ENCODE measurements at places on chromosomes 16 and 17.

DNA sequence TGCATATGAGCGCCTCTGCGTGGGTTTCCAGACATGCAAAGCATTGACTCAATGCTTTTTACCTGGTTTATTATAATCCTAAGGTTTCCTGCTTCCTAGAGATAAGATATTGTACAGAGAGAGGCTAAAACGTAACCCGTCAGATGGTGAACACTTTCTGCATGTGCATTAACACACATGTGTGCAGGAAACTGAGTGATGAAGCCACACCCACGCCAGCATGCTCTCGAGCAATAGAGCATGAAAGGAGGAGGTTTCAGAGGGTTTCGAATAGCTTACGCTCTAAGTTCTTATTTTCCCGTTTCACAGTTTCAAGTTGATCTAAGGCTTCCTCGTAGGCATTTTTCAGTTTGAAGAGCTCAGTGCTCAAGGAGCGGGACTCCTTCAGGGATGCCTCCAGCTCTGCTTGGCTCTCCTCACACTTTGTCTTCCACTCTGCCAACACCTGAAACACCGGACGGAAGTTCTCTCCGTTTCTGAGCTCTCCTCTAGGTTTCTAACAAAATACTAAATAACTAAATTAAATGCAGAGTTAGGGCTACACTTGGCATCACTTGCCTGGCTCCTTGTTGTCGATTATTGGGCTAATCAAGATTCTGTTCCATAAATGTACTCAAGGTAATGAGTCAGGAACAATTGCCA, 23.2 kb downstream of the MYH3 start:
- DNase-seq = no peak

GRCh38 chr17:44400226-44400847, 10.9 kb upstream of the ITGA2B start:
- DNase-seq = no peak

DNA sequence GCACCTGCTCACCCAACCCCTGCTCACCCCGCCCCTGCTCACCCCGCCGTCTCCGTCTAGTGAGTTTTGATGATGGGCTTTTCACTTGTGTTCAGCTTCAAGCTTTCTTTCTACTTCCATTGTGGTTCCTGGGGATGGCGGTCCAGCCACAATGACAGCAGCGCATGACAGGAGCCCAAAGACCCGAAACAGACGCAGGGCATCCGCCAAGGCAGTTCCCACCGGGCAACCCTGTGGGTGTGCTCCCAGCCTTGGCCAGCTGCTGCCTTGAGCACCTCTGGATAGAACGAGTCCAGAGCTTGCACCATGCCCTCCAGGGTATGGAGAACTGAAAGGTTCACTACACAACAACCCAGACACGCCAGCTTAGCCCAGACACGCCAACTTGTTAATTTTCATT, 92.9 kb upstream of the CHMP6 start:
- DNase-seq = no peak

DNA sequence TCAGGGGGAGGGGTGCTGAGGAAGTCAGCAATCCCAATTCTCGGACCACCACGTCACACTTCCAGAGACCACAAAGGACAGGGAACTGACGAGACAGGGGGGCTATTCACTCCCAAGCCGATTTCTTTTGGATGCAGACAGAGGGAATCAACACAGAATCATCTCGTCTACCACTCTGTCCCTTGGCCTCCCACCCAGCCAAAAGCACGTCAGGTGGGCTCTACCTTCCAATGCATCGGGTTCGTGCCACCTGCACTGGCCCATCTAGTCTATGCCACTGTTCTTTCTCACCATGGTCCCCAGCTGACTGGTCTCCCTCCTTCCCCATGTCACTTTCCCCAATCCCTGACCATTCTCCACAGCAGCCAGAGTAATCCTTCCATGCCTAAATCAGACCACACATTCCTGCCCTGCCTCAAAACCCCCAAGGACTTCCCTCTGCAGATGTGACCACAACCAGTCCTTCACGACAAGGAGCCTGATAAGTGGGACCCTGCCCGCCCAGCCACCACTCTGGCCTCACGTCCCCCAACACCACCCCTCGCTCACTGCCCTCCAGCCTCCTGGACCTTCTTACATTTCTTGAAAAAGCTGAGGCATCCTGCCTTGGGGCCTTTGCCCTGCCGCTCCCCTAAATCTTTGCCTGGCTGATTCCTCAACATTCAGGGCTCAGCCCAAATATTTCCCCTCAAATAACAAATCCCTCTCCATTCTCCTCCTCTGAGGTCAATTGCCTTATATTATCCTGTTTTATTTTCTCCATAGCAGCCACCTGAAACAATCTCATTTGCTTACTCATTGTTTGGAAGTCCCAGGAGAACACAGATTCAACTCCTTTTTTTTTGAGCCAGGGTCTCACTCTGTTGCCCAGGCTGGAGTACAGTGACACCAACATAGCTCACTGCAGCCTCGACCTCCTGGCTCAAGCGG, 70.4 kb downstream of the IL21R start:
- DNase-seq = no peak

DNA sequence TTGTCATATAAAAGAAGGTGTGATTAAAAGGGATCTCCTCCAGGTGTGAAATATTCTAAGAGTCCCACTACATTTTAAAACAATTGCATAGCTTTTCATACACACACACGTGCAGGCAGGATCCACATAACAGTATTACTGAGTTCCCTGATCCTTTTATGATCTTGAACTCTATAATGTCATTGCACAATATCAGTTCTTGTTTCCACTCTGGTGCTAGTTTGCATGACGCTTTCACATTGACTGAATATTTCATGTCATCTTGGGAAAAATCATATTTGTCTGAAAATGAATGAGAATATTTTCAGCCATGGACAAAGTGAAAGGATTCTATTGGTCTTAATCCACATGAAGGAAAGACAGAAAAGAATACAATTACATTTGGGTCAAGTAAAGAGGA, 703.8 kb downstream of the CDH8 start:
- DNase-seq = no peak

GRCh38 chr16:18789850-18790706, at the start of gene RPS15A:
Gene RPS15A, minus strand, starts transcription at chr16:18790334. Its CDS starts 1,221 bp downstream, at chr16:18789113.
- peak; percentile 95 for DNase-seq

- DNase-seq = no peak
Observed at GRCh38 chr17:66469890-66470289, 167.5 kb downstream of the PRKCA start.

DNA sequence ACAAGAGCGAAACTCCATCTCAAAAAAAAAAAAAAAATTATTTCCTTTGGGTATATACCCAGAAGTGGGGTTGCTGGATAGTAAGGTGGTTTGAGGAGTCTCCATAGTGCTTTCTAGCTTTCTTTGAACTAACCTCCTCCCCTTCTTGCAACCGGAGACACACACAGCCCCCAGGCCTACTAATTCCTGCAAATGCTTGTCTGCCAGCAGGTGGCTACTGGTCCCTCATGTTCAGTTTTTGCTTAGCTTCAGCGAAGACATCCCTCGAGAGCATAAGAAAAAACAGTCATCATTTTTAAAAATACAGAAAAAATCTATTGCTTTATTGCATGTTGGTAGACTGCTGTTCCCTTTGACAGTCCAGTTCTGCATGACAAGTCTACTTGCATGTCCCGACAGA, 439.0 kb downstream of the UTP18 start:
- no peak for DNase-seq

GRCh38 chr16:57153841-57154240, 32.0 kb downstream of the PSME3IP1 start:
- no peak for DNase-seq

GRCh38 chr17:66552371-66552770, 250.0 kb downstream of the PRKCA start:
- no peak for DNase-seq

GRCh38 chr16:30949650-30950515, 1.0 kb downstream of the ORAI3 start:
- DNase-seq = peak; percentile 73

GRCh38 chr16:4011940-4012629, 104.2 kb downstream of the ADCY9 start:
- no peak for DNase-seq

DNA sequence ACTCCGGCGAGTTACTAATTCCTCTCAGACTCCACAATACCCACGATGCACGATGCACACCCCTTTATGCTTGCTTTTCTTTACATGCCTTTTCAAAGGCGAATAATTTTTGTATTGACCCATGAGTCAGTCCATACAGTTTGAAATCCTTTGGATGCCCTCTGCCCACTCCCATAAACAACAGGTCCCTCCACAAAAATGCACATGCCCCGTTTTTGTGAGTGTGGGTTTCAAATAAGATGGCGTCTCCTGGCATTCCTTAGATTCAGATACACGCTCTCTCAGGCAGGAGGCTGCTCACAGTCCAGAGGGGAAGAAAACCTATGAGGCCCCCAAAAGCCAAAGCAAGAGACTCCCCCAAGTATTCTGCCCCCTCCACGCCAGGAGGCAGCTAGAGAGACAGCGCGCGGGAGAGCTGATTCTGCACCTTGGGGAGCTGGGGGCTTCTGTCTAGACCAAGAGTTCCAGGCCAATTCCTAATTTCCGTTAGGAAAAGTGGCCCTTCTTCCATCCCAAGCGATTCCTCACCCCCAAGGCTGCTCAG, 19.6 kb upstream of the HOXB9 start:
- no peak for DNase-seq

DNA sequence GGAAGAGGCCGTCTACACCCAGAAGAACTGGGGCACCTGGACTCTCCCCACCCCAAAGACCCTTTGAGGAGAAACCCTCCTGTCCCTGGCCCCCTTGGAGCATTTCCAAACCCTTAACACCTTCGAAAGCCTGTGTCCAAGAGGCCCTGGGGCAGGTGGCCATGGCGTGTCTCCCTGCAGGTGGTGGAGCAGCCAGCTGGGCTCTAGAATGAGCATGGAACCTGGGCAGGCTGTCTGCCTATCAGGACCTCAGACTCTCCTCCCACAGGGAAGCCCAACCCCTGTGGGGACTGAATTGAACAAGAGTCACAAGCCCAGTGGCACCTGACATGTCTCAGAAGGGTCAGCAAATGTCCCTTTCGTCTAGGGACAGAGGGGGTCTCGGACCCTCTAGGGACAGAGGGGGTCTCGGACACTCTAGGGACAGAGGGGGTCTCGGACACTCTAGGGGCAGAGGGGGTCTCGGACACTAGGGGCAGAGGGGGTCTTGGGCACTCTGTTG, 8.4 kb downstream of the CBX4 start:
- peak; percentile 90 for DNase-seq

- no peak for DNase-seq
Observed at GRCh38 chr17:13922885-13923284, 146.4 kb upstream of the COX10 start.

GRCh38 chr17:42687707-42688320, 5.5 kb downstream of the CNTNAP1 start:
- DNase-seq = no peak

DNA sequence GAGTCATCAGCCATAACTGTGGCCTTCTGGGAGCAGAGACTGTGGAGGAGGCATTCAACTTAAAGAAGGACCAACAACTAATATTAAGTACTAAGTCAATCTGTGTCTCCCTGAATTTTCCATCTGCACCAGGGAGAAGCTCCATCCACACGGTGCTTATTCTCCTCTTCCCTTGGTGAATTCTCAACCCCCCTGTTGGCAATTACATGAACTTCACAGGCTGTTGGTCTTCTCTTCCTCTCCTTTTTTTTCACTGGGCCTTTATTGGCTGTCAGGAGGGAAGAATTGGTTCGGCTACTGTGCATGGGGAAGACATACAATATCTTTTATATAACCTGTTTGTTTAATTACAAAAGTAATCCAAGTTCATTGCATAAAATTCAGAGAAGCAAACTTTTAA, 152.8 kb upstream of the IRX6 start:
- DNase-seq = no peak

DNA sequence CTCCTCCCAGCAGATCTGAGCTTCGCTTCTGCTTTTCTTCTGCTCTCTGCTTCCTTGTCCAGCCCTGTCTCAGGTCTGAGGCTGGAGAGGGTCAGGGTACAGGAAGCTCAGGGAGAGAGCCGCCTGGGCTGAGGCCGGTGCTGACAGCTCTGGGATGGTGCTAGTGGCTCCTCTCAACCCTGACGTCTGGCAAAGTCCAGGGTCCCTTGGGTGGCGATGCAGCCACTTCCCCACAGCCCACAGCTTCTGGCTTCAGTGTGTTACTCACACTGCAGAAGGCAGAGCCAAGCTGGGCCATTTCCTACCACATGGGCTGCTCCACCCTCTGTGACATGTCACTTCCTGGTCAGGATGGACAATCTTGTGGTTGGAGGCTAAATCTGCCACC, at the start of gene CD300C:
Gene CD300C (minus strand): TSS at position 273 of the 388 bp plus-strand sequence. CDS start 333 bp downstream, outside the sequence.
- no peak for DNase-seq

DNA sequence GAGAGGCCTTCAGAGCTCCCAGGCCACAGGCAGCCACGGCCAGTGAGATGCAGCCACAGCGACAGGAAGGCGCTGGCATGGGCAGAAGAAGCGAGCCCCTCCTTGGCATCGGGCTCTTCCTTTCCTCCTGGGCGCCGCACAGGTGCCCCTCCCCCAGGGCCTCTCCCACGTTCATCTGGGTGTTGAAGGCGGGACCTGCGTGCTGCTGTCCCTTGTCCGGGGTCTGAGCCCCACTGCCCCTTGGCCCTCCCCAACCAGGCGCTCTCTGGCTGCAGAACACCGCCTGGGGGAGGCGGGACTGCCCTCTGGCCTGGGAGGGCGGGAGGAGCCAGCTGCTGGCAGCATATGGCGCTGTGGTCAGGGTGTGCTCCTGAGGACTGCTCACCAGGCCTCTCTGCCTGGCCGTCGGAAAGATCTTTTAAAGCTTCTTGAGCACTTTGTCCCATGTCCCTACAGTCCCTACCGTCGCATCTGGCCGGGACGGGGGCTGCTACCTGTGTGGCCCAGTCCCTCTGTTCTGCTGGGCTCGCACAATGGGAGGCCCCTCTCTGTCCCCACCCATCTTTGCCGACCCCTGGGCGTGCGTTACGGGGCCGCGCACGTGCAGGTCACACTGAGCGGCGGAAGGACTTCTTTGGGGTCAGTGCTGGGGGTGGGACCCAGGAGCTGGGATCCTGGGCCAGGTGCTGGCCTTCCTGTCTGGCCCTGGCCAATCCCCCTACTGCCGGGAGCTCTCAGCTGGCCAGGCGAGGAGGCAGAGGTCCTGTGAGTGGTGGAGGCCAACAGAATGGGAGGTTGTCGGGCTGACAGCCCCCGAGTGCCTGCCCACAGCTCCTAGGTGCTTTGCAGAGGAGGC, 1.7 kb downstream of the SLC25A10 start:
- peak; percentile 76 for DNase-seq

GRCh38 chr17:20797292-20797691, 217.8 kb downstream of the CDRT15L2 start:
- DNase-seq = no peak

DNA sequence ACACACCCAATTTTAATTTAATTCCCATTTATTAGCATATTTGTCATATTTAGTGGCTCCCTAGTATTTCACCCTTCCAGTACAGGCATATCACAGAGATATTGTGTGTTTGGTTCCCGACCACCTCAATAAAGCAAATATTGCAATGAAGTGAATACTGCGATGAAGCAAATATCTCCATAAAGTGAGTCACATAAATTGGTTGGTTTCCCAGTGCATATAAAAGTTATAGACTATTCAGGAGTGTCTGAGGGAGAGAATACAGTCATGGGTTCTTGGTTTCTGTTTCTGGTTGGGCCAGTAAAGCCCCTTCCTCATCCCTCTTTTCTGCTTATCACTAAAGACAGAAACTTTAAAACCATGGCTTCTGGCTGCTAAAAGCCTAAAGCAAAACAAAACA, 295.4 kb upstream of the AXIN2 start:
- no peak for DNase-seq

GRCh38 chr17:63550817-63551639, 751 bp downstream of the DCAF7 start:
- no peak for DNase-seq

Data from SHP77 (cell line).